ENCODE measurements at places on chromosomes 5 and 9. TPM values are rescaled to one million over a fixed set of nuclear protein-coding genes. Genes with fewer than 3 reads are reported as not detected.

ACSL6 gene
- total RNA-seq = 10.2 TPM

IL5 gene
- 7.7 TPM for total RNA-seq

KCNMB1 gene
- total RNA-seq = 0.05 TPM

MARCHF3 gene
- total RNA-seq = 1.2 TPM

TAL2 gene
- total RNA-seq = not detected

ANKRD31 gene
- total RNA-seq = 0.16 TPM

NUTM2G gene
- not detected for total RNA-seq

ITGA1 gene
- total RNA-seq = 4.6 TPM

IRX2 gene
- not detected for total RNA-seq

TAF11L5 gene
- total RNA-seq = not detected

SLCO4C1 gene
- total RNA-seq = 2.0 TPM
